T-helper 1 cell treated with Interleukin-12 subunit alpha and Interleukin-12 subunit beta and Interleukin-4 antibody, amounts not matched to agents 30 ng/mL and 1 ng/mL, for 36 hours (primary cell): ENCODE measurements at places on chromosomes 2 and 18. TPM values are rescaled to one million over a fixed set of nuclear protein-coding genes. Genes with fewer than 3 reads are reported as not detected.

The KDM3A gene
- total RNA-seq = 65.7 and 75.4 TPM in 2 replicates

The PCARE gene
- total RNA-seq = not detected in 2 replicates

The FBLN7 gene
- total RNA-seq = 14.3 and 14.7 TPM in 2 replicates

The AGXT gene
- total RNA-seq = not detected in 2 replicates

The POTEE gene
- 1.6 and 2.0 TPM in 2 replicates for total RNA-seq

The CD8A gene
- 2.4 and 2.6 TPM in 2 replicates for total RNA-seq

The LRP1B gene
- total RNA-seq = not detected in 2 replicates

The RELCH gene
- 47.8 and 49.3 TPM in 2 replicates for total RNA-seq

The CSRNP3 gene
- not detected in 2 replicates for total RNA-seq

The ASB18 gene
- total RNA-seq = not detected in 2 replicates

The MLPH gene
- total RNA-seq = not detected in 2 replicates

The MSTN gene
- total RNA-seq = 0.07 TPM in 1 of 2 replicates, not detected in the other

The FOXI3 gene
- not detected in 2 replicates for total RNA-seq

The GPR35 gene
- 13.5 and 16.6 TPM in 2 replicates for total RNA-seq

The LYG1 gene
- 2.7 and 2.8 TPM in 2 replicates for total RNA-seq

The PTPRN gene
- not detected in 2 replicates for total RNA-seq

The OSBPL6 gene
- 1.1 and 1.7 TPM in 2 replicates for total RNA-seq

The OTOF gene
- total RNA-seq = 13.9 and 14.4 TPM in 2 replicates

The CNTNAP5 gene
- total RNA-seq = not detected in 2 replicates

The CD207 gene
- not detected in 2 replicates for total RNA-seq

The CFAP53 gene
- total RNA-seq = 0.44 and 0.61 TPM in 2 replicates

The FSHR gene
- not detected in 2 replicates for total RNA-seq

The VWA3B gene
- total RNA-seq = not detected in 2 replicates

The RAX gene
- total RNA-seq = not detected in 2 replicates

The TSGA10 gene
- 5.0 and 5.9 TPM in 2 replicates for total RNA-seq

The FAP gene
- 0.17 and 0.76 TPM in 2 replicates for total RNA-seq

The CDK5R2 gene
- not detected in 2 replicates for total RNA-seq

The PPIL3 gene
- 37.7 and 41.4 TPM in 2 replicates for total RNA-seq

The FAM237A gene
- total RNA-seq = not detected in 2 replicates

The IL36RN gene
- total RNA-seq = not detected in 2 replicates

The LOXHD1 gene
- total RNA-seq = 0.05 TPM in 1 of 2 replicates, not detected in the other

The SH2D6 gene
- 0.74 and 0.83 TPM in 2 replicates for total RNA-seq

The OTOS gene
- total RNA-seq = not detected in 2 replicates

The DYSF gene
- 0.12 and 0.17 TPM in 2 replicates for total RNA-seq

The ARHGEF4 gene
- total RNA-seq = 0.37 TPM in 1 of 2 replicates, not detected in the other

The GLI2 gene
- 2.5 TPM in 2 replicates for total RNA-seq

The GRP gene
- total RNA-seq = not detected in 2 replicates

The TMEM17 gene
- not detected in 2 replicates for total RNA-seq

The GAREM2 gene
- 4.6 and 6.1 TPM in 2 replicates for total RNA-seq

The MAP3K19 gene
- not detected in 2 replicates for total RNA-seq

The UBXN4 gene
- total RNA-seq = 133 and 136 TPM in 2 replicates

The MBP gene
- total RNA-seq = 90.8 and 92.0 TPM in 2 replicates

The CHST9 gene
- not detected in 2 replicates for total RNA-seq

The TTN gene
- 9.7 and 10.7 TPM in 2 replicates for total RNA-seq

The XIRP2 gene
- not detected in 2 replicates for total RNA-seq

The EVX2 gene
- not detected in 2 replicates for total RNA-seq

The LINC00305 gene
- total RNA-seq = not detected in 2 replicates

The MYO5B gene
- 0.27 and 0.85 TPM in 2 replicates for total RNA-seq

The GPR45 gene
- not detected in 2 replicates for total RNA-seq

The LIMS3 gene
- 0.27 and 0.59 TPM in 2 replicates for total RNA-seq

The ZNF396 gene
- 0.54 and 0.66 TPM in 2 replicates for total RNA-seq

The KCTD1 gene
- 4.8 and 5.2 TPM in 2 replicates for total RNA-seq

The ARHGAP28 gene
- not detected in 2 replicates for total RNA-seq

The KANSL1L gene
- 5.4 and 6.1 TPM in 2 replicates for total RNA-seq
